ENCODE measurements at places on chromosomes 2 and 18. TPM values are rescaled to one million over a fixed set of nuclear protein-coding genes. Genes with fewer than 3 reads are reported as not detected.

The ZNF892 gene
- 3.7 TPM for total RNA-seq

The RESP18 gene
- total RNA-seq = not detected

The NDC80 gene
- 1.0 TPM for total RNA-seq

The EFHD1 gene
- total RNA-seq = 3.7 TPM

The GRP gene
- not detected for total RNA-seq

Data from mesangial cell (primary cell).